OCI-M1 (cell line): ENCODE measurements at places on chromosomes 5 and 9.
A peak's percentile ranks its signal among the peaks of the same experiment; 100 is the strongest.

- DNase-seq, result peak; percentile 58
Measured at GRCh38 chr5:39016587-39017275, 57.5 kb downstream of the RICTOR start.

DNA sequence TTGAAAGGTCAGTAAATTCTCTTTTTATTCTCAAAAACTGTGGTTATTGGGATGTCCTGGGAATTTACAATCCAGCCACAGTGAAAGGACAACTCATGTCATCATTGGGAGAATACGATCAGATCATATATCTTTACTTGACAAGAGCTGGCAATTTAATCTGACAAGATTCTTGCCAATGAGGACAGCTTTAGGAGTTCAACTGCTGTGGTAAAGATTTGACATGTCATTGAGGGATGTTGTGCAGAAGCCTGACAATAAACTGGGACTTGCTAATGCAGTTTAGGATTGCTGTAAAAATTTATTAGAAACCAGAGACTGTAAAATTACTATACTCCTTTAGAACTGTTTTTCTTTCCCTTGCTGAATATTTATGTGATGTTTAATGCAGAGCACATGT, 1131.0 kb downstream of the MAT2B start:
- DNase-seq, result no peak

DNA sequence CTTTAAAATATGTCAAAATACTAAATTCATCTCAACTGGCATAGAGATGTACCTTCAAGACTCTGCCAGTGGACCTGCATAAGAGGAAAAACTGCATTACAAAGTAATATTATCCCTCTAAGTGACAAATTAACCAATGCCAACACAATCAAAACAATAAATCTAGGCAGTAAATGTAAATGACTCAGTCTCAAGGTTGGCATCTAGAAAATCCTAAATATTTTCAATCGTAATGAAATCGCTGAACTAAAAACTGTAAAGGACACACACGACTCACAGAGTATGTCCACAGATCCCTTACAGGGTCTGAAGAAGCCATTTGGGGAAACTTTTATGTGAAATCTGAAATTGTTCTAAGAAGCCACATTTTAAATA, 31.2 kb downstream of the ERMP1 start:
- no peak for DNase-seq

- DNase-seq, result peak; percentile 54
Measured at GRCh38 chr9:34995670-34996060, 6.1 kb downstream of the DNAJB5 start.

GRCh38 chr5:41722359-41722950, 147.8 kb downstream of the OXCT1 start:
- peak; percentile 45 for DNase-seq

DNA sequence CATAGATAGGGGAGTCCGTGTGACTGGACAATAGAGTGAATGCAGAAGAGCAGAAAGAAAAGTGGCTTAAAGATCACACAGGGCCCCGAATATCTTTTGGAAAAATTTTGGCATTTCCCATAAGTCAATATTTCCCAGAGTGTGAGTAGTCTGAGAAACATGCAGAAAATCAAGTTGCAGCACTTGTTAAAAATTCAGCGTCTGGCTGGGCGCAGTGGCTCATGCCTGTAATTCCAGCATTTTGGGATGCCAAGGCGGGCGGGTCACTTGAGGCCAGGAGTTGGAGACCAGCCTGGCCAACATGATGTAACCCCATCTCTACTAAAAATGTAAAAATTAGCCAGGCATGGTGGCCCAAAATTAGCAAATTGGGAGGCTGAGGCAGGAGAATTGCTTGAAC, 227.0 kb downstream of the DRD1 start:
- DNase-seq, result no peak

- DNase-seq, result no peak
Measured at GRCh38 chr9:5336688-5337087, 3.0 kb downstream of the RLN1 start.

DNA sequence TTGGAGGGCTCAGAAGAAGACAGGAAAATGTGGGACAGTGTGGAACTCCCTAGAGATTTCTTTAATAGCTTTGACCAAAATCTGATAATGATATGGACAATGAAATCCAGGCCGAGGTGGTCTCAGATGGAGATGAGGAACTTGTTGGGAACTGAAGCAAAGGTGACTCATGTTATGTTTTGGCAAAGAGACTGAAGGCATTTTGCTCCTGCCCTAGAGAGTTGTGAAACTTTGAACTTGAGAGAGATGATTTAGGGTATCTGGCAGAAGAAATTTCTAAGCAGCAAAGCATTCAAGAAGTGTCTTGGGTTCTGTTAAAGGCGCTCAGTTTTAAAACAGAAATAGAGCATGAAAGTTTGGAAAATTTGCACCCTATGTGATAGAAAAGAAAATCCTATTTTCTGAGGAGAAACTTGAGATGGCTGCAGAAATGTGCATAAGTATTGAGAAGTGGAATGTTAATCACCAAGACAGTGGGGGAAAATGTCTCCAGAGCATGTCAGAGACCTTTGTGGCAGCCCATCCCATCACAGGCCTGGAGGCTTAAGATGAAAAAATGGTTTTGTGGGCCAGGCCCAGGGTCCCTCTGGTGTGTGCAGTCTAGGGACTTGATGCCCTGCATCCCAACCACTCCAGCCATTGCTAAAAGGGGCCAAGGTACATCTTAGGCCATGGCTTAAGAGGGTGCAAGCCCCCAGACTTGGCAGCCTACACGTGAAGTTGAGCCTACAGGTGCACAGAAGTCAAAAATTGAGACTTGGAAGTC, 463.7 kb upstream of the TLE4 start:
- DNase-seq, result no peak

DNA sequence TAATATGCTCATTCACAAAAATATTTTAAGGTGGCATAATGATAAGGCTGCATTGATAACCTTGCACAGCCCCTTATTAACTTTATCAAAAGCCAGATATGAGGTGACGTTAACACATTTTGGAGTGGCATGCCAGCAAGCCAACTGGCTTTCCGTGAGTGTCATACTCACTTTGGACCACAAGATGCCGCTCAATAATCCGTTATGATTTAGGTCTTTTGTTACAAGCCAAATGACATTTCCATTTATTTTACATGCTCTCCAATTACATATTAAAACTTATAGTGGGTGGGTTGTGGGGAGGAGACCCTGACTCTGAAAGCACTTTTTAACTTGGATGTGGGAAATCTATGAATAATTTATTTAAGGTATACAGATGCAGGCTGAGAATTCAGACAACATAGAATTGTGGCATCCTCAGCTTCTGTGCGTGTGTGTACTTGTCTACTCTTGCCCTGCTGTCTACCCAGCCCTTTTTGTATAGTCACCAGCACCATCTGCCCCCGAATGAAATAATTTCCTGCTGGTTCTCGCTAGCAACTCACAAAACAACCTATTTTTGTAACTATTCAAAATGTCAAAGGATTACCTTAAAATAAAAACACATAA, 305.1 kb downstream of the PSAT1 start:
- peak; percentile 68 for DNase-seq

DNA sequence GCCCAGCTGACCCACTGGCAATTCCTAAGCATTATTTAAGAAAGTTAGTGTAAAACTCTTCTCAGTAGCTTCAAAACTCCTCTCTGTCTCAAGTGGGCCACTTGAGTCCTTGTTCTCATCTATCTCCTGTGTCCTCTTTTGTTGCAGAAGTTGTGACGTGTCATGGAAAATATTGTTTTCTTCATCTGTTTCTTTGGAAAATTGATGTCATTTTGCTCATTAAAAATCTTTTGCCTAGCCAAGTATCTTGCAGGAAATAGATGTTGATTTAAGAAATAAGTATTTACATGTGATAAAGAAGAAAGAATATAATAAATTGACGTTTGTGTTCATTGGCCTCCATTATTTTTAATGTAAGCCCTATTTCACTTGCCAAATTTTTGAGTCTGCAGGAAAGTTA, 1158.4 kb upstream of the SEMA6A start:
- no peak for DNase-seq

GRCh38 chr9:16063241-16063591, 510.4 kb downstream of the CCDC171 start:
- DNase-seq, result no peak

GRCh38 chr5:14464671-14465070, 116.9 kb upstream of the OTULINL start:
- DNase-seq, result no peak

- DNase-seq, result peak; percentile 75
Measured at GRCh38 chr5:133051061-133051541, 712 bp upstream of the HSPA4 start.

DNA sequence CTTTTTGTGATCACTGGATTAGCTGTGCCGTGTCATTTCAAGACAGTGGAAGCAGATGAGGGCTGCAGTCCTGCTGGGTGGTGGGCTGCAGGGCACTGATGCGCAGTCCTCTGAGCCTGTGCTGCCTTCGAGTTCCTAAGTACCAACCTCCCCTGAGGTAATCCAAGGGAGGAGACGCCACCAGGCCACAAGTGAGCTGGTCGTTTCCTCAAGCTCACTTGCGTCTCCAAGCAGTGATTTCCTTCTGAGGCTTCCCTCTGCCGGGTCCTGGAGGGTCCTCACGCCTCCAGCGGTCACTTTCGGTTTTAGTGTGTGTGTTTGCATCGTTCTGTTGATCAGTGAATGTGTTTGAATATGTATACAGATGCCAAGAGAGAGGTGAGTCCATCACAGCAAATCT, 115.7 kb downstream of the TRIO start:
- no peak for DNase-seq

- DNase-seq, result no peak
Measured at GRCh38 chr9:14369011-14369410, 55.1 kb upstream of the NFIB start.
